ENCODE measurements at places on chromosomes 1 and 21.

- no peak for DNase-seq
Observed at GRCh38 chr1:189500778-189501177, 976.9 kb downstream of the BRINP3 start.

GRCh38 chr1:151499930-151500329, 11.3 kb upstream of the CGN start:
- DNase-seq, result no peak

DNA sequence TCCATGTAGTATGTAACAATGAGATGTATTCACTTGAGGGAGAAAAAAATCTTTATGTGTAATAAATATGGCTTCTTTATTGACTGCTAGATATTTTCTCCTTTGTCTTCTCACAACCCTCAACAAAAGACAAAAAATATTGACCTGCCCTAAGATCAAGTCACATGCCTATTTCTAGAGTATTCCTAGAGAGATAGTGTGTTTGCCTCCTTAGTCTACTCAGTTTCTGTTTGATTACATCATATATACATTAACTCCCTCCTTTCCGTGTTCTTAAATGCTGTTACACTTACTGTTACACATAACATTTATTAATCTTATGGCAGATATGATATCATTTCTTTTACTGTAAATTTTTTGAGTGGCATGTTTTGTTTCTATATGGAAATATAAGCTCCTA, 281.6 kb upstream of the RGS18 start:
- DNase-seq, result no peak

GRCh38 chr1:30609336-30609998, 113.9 kb downstream of the MATN1 start:
- no peak for DNase-seq

GRCh38 chr1:212539737-212540430, 68.7 kb upstream of the ATF3 start:
- no peak for DNase-seq

GRCh38 chr1:50502147-50502546, 78.9 kb upstream of the DMRTA2 start:
- DNase-seq, result no peak

- DNase-seq, result no peak
Observed at GRCh38 chr1:26049531-26050247, 3.8 kb upstream of the SLC30A2 start.

DNA sequence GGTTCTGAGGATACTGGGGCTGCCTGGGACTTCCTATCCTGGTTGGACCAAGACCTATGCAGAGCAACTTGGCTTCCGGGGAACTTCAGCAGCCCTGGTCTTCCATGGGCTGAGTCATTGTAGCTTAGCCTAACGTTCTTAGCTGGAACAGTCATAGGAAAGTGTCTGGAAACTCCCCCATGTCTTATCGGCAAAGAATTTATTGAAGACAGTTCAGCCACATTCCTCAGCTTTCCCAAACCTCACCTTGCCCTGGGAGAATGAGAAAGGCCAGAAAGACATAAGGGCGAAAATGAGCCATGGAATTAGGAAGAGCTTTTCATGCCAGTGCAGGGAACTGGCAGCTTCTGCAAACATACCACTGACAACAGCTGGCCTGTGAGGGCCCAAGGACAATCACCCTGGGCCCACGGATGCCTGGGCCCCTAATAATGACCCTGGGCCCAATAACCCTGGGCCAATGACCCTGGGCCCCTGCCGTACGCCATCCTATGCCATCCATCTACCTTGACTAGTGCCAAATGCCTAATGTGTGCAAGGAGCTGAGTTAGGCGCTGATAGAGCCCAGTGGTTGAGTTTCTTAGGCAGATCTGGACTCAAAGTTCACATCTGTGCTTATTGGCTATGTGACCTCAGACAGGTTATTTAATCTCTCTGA, 114.4 kb upstream of the GADD45A start:
- no peak for DNase-seq

- DNase-seq, result peak; percentile 42
Observed at GRCh38 chr21:41768437-41769042, 1.7 kb upstream of the RIPK4 start.

- no peak for DNase-seq
Observed at GRCh38 chr1:29441916-29442668, 205.8 kb downstream of the PTPRU start.

- DNase-seq, result no peak
Observed at GRCh38 chr1:92118826-92119225, 38.7 kb downstream of the BTBD8 start.

DNA sequence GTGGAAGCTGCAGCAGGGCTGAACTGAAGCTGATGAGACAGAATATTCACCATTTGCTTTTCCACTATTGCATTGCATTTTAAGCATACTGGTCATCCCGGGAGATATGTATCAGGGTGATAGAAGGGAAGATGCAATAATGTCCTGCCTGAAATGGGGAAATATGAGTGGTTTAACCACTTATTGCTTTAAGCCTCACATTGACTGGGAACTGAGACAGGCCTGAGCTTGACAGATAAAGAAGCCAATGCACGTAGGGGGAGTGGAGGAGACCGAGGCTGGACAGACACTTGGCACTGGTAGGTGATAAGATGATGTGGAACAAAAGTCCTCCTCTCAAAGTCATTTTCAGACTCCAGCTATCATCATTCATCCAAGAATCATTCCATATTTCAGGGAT, 911.7 kb upstream of the NCAM2 start:
- no peak for DNase-seq

DNA sequence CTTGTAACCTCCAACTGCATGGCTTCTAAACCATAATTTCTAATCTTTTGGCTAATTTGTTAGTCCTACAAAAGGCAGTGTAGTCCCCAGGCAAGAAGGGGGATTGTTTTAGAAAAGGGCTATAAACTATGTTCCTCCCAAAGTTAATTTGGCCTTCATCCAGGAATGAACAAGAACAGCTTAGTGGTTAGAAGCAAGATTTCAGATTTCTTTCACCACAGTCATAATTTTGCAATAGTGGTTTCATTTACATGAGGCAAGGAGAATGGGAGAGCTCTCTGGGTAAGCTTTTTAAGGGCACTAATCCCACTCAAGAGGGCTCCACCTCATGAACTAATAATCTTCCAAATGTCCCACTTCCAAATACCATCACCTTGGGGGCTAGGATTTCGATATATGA, 1353.9 kb downstream of the NCAM2 start:
- DNase-seq, result no peak

DNA sequence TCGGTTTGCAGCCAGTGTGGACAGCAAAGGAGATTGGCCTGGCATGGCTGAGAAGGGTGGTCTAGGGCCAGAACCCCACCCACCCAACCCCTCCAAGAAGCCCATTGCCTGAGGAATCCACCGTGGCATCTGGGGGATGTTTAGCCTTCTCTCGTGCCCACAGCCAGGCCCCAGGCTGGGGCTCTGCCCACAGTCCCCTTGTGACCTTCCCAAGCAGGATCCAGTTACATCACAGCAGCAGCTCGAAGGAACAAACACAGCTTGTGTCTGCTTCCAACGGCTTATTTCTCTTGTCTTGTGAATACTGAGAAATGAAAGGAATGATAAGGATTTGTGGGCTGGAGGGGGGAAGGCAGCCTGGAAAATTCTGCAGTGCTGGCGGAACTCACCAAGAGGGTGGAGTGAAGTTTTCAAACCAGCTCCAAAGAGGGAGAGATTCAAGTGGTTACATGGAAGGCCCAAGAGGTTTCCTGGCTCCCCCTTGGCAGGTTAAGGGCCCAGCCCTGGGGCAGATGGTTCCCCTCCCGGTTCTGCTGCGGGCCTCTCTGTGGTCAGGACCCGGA, 61.6 kb downstream of the DHRS3 start:
- DNase-seq, result no peak

GRCh38 chr1:62229468-62229867, 34.8 kb downstream of the L1TD1 start:
- DNase-seq, result no peak

DNA sequence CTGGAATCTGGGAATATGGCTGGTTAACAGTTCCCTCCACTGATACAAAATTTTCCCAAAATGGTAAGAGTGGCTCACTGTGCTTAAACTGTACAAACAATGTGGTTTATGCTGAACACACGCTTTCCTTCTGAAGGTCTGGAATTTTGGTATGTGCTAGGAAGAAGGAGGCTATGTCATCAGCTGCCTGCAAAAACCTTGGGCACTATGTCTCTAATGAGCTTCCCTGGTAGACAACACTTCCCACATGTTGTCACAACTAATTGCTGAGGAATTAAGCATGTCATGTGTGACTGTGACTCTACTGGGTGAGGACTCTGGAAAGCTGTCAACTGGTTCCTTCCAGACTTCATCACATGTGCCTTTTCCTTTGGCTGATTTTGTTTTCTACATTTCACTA, 29.2 kb downstream of the IPP start:
- no peak for DNase-seq

Measured in NAMALWA (cell line).